MV-4-11 (cell line): ENCODE measurements at places on chromosomes 12 and 14.
A peak's percentile ranks its signal among the peaks of the same experiment; 100 is the strongest.

DNA sequence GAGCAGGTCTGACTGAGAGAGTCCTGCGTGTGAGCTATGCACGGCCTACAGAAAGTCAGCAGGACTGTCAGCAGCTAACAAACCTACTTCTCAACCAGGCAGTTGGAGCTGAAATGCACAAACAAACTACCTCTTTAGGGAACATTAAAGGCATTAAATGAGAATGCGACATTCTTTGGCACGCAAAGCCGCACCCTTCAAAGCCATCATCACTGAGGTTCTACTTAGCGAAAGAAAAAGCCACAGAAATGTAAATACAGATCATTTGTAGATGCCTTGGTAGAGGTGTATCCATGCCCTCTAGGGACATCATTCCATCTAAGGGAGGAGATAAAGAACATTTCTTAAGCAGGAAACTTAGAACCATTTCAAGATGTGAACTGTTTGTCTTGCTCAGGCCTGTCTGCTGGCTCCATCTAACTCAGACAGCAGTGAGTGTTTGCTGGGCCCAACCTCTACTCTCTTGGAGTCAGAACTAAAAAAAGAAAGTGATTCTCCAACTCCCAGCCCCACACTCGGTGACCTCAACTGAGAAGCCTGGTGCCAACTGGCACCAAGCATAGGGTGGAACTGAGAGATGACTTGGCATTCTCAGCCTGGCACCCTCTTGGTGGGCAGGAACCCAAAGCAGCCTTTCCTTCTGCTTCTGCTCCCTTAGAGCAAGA is 63.5 kb upstream of the MBIP start:
- no peak for DNase-seq

DNA sequence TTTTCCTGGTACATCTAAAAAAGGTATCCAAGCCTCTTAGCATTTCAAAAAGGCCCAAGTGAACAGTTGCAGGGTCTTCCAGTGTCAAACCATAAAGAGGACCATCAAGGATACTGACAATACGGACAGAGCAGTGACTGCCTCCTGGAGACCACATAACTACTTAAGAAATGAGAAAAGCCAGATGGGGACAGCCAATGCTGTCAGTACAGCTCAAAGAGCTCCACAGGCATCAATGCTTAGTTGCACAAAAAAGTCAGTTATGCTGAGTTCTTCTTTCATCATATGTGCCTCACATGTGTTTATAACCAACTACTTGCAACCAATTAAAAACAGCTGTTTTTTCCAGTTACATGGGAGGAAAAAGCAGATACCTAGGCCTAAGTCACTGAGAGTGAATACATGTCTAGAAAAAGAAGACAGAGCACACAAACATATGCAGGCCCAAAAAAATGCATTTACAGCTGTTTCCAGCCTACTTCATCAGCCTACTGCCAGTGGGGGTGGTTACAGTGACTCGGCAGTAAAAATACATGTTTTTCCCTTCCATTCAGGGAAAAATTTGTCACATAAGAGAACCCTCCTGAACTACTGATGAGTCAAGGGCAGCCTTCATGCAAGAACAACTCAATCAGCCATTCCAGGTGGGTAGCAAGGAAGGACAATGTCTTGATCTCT is 84.0 kb downstream of the DCAF5 start:
- peak; percentile 29 for DNase-seq

DNA sequence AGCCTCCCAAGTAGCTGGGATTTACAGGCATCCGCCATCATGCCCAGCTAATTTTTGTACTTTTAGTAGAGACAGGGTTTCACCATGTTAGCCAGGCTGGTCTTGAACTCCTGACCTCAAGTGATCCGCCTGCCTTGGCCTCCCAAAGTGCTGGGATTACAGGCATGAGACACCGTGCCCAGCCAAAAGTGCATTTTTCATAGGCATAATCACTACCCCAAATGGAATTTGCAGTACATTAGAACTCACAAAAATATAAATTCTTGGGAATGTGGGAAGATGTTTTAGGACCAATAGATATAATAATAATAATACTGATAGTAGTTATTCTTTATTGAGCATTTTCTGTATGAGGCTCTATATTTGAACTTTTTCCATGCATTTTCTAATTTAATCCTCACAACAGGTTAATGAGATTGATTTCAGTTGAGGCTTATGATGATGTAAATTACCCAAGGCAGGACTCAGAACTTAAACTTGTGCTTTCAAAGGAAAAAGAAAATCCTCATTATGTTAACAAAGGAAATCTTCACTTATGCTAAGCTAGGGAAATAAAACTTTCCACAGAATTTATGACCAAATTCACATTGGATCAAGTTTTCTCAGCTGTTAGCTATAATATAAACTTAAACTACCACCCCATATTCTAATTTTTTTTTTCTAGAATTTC is 121.6 kb downstream of the SRGAP1 start:
- DNase-seq = no peak

DNA sequence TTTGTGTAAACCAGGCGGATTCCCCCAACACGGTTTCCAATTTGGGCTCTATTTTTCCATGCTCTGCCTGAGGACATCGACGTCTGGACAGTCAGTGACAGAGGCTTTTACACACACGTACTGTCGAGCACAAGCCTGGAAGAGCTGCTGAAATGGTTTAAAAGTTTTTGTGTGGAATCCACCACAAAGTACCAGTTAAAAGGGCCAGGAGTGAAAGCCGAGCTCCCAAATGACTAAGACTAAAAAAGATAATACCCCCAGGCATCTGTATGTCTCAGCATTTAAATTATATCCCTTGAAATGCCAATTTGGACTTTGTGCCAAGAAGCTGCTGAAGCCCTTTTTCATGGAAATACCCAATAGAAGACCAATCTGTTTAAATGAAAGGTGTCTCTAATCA is 173.2 kb downstream of the EGLN3 start:
- no peak for DNase-seq

- DNase-seq = no peak
These were observed 32.1 kb downstream of the SCARB1 start for GRCh38 chr12:124831590-124831989.
